ENCODE measurements at places on chromosomes 5 and 9.
A peak's percentile ranks its signal among the peaks of the same experiment; 100 is the strongest.

DNA sequence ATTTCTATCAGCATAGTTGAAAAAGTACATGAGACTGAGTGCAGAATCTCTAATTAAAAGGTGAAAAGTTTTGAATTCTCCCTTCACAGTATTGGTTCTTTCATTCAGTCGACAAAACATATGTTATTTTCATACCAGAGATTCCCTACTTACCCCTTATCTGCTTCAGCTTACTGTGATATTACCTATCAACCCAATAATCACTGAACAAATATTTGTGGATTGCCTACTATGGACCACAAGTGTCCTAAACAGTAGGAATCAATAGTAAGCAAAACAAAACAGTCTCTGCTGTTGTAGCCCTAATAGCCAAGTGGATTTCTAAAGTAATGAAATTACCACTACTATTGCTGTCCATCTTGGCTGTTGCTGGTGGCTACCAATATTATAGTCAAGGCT is 11.5 kb downstream of the CCDC152 start:
- ATAC-seq, result no peak

DNA sequence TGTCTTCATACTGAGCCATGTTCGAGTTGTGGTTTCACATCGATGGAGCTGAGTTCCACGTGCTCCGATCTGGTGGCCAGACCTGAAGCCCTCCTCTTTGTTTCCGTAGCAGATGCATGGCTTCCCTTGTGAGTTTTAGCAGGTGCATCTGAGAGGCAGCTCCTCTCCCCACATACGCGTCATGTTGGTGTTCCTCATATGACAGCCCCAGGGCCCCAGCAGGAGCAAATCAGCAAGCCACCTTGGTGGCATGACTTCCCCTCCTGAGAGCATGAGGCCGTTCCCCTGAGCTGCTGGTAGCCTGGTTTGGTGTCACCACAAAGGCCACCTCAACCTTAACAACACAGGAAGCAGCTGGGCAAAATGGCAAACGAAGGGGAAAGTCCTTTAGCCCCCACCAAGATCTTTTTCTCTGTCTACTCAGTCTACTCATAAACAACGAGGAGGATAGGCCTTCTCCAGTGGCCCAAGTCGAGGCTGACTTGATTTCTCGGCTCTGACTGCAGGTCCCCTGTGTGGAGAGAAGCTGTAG is 5.9 kb downstream of the CYFIP2 start:
- ATAC-seq, result peak; percentile 85

DNA sequence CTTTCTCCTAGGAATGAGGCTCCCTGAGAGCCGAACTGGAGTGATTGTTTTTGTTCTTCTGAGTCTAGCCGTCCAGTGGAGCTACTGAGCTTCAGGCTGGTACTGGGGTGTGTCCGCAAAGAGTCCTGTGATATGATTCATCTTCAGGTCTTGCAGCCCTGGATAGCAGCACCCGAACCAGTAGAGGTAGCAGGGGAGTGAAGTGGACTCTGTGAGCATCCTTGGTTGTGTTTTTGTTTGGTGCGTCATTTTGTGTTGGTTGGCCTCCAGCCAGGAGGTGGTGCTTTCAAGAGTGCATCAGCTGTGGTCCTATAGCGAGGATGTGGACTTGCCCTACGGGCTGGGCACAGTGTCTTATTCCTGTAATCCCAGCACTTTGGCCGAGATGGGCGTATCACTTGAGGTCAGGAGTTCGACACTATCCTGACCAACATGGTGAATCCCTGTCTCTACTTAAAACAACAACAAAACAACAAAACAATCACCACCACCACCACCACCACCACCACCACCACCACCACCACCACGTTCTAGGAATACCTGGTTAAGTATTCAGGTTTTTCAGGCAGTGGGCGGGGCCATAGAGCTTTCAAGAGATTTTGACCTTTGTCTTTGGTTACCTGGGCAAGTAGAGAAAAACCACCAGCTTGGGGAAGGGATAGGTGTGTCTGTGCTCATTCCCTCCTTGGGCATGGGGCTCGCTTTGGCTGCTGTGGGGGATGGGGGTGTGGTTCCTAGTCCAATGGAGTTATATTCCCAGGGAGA is 154.0 kb downstream of the WDR70 start:
- peak; percentile 50 for ATAC-seq

DNA sequence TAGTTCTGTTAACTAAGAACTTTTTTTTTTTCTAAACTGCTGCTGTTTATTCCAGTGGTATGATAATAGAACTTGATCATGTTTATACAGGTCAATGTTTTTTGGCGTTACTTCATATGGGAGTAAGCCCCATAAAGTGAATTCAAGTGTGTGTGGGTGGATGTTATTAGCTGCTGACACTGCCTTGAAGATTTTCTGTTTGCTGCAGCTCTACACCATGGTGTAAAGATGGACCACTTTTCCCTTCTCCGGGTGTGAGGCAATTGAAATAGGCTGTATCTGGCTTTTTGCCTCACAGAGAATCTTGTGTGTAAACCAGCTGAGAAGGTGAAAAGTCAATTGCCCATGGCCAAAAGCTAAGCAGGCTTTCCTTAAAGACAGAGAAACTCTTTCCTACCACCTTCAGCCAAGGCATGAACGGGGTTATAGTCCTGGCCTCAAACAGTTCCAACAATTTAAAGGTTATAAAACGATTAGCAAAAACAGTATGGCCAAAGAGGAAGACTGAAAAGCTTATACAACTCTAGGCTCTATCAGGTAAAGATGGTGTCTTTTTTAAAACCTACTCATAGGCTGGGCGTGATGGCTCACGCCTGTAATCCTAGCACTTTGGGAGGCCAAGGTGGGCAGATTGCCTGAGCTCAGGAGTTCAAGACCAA is 33.9 kb upstream of the ABCA1 start:
- ATAC-seq, result peak; percentile 66

DNA sequence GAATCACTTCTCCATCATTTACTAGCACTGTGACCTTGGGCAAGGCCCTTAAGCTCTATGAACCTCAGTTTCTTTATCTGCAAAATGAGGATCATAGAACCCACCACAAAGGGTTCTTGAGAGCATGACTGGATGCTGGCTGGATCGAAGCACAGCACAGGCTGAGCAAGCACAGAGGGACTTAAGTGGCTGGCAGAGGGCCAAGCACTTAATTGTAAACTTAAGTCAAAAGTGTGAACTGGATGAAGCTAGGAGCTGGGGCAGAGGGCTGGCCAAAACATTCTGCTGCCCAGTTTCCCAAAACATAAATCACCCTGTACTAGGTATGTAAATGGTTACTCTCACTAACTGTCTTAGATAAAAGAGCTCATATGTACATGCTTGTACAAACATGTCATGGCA is 112.3 kb upstream of the WWC1 start:
- ATAC-seq, result no peak

- ATAC-seq, result no peak
These were observed 17.0 kb upstream of the ADAM19 start for GRCh38 chr5:157592594-157592993.

DNA sequence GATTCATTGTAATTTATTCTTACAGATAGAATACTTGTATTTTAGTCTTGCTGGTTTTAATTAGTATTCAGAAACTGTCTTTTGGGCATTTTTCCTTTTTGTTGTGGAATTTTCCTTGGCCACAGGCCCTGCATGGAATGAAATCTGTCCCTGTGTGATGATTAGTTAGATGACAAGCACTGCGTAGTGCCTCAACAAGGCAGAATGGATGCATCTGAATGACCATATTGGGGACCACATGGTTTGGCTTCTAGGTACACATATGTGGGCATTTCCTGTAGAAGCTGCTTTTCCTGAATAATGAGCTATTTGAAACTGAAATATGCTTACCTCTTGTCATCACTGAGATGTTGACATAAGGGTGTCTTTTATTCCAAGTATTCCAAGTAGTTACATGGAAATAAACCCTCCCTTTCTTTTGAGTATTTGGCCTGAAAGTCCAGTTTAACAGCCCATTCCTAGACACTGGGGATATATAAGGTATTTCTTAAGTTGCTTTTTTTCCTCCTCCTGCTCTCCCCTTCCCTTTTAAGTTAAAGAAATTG is 147.3 kb downstream of the YTHDC2 start:
- no peak for ATAC-seq

DNA sequence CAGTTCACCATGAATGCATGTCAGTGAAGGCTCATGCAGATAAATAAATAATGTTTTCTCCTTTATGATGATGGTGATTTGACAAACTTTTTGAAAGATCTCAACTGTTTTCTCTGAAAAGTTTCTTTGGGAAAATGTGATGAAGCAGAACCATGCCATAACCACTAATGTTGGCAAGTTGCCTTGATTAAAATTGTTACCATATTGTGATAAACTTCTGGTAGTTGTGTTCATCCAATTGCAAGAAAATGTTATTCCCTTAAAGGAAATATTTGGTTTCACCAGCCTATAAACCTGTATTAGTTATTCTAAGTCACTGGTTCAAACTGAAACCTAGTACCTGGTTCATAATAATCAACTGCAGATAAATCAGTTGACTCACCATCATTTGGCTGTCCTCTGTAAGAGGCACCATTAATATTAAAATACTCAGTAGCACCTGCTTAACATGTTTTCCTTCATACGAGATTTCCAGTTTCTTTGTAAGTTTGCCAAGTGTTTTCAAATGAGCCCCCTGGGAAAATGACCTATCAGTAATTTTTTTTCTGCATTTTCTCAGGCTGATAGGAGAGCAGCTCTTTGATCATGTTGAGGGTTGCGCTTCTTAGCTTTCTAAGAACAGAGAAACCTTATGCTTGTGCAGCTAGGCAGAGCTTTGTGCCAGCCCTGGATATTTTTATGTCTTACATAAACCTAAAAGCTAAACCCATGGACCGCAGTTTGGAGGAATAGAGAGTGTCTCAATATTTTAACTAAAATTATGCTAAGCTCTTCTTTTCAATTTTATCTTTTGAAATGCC is 88.0 kb downstream of the LURAP1L start:
- ATAC-seq, result no peak

GRCh38 chr9:136485049-136486045 is 2.5 kb upstream of the SEC16A start:
- ATAC-seq, result peak; percentile 10

DNA sequence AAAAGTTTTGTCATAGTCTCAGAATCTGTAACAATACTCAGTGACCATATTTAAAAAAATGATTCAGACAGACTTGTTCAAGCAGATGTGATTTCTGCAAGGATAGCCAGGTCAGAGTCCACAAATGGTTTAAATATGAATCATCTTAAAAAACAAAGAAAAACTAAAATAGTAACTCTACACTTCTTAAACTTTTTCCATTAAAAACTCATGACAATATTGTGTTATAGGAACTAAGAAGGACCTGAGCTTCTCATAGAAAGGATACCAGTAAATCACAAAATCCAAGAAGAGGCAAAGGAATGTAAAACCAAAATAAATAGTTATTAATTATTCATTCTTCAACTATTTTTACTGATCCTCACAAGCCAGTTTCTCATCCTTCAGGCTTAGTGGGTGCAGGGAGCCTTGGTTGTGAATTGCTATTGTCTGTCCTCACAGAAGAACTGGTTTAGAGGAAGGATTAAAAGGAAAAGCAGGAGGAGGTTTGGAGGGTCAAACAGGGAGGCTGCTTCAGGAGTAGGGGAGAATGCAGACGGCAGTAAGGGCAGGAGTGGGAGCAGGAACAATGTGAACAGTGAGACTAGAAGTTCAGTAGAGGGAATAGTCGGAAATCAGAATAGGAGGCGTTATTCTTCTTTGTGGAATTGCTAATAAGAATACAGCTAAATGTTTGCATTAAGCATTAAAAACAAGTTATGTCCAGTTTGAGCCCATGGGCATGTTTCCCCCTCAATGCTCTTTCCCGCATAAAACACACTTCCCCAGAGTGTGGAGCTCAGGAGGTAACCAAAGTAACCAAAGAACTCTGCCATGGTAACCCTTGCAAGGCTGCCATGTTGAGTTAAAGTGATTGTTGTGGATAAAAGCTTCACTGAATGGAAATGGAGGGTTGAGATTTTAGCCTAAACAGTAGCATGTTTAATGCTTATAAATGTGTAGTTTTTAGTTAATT is 110.7 kb downstream of the CCDC192 start:
- peak; percentile 65 for ATAC-seq

GRCh38 chr5:31464081-31464480 is 67.8 kb downstream of the DROSHA start:
- ATAC-seq, result no peak

GRCh38 chr9:114500697-114501292 is 4.5 kb downstream of the WHRN start:
- ATAC-seq, result no peak

DNA sequence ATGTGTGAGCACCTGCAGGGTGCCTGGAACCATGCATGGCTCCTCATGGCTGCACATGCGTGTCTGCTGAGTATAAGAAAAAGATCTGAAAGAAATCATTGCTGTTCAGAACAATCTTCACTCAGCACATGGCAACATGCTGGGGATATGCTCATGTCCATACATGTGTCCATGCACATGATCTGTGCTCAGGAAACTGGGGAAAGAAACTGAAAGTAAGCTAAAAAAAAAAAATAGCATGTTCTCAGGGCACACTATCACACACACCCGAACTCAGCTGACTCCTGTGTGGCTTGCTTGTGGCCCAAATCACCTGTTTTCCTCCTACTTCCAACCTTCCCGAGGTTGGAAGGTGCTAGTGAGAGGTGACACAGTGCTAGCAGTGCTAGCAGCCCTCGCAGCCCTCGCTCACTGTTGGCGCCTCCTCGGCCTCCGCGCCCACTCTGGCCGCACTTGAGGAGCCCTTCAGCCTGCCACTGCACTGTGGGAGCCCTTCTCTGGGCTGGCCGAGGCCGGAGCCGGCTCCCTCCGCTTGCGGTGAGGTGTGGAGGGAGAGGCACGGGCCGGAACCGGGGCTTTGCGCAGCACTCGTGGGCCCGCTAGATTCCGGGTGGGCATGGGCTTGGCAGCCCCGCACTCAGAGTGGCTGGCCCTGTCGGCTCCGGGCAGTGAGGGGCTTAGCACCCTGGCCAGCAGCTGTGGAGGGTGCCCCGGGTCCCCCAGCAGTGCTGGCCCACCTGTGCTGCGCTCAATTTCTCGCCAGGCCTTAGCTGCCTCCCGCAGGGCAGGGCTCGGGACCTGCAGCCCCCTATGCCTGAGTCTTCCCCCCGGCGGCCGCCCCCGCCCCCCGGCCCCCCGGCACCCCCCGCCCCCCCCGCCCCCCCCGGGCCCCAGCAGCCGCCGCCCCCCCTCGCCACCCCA is 76.0 kb downstream of the GADD45G start:
- no peak for ATAC-seq

- no peak for ATAC-seq
These were observed 382.3 kb upstream of the SLC30A5 start for GRCh38 chr5:68711293-68712200.

DNA sequence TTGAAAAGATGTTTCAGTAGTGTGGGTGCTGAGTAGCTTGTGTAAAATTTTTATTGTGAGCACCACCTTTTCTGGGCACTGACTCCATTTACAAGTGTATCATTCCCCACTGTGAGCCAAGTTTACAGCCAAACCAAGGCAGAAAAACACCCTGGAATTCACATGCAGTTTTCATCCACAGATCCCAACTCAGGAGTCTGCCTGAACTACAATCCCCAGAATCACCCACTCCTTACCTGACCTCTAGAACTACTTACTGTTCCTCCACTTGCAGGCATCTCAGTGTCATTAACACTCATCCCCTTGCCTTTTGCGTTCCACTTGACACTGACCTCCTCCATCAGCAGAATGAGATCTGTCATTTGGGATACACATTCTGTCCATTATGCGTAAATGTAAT is 2042.6 kb upstream of the CDH6 start:
- no peak for ATAC-seq

All from esophagus mucosa (tissue), 1 donor.